SHP77 treated with DMSO at 0.1 percent for 48 hours (cell line): ENCODE measurements at places on chromosomes 3 and 15.

DNA sequence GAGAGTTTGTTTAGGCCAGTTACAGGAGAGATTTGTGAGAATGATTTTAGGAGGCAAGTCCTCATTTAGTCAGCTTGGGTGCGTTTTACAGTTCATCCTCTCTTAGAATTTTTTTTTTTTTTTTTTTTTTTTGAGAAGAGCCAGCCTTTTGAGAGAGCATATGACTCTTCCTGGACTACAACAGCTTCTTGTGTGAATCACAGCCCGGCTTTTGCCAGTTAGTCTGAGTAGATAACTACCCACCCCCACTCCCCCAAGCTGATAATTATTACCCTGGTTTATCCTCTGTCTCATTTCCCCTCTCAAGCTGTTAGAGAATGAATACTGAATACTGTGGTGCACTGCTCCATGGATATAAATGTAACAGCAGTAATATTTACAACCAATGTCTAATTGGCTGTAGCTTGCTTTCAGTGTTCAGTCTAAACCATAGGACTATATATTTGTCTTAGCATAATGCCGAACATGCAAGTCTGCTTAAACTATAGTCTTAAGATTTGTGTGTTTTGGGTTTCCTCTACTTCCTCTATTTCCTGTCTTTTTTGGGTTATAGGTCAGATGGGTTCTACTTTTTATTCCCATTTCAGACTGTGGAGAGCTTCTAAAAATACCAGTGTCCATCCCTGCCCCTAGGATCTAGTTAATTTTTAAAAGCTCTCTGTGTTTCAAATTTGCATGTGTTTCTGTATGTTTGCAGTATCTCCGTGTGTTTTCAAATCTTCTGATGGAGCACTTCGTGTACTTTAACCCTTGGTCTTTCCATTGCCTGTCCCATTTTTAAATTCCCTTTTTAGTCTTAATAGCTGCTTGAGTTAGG, 8.0 kb downstream of the CHD2 start:
- no peak for DNase-seq

GRCh38 chr3:65729973-65730372, 308.7 kb downstream of the MAGI1 start:
- no peak for DNase-seq

DNA sequence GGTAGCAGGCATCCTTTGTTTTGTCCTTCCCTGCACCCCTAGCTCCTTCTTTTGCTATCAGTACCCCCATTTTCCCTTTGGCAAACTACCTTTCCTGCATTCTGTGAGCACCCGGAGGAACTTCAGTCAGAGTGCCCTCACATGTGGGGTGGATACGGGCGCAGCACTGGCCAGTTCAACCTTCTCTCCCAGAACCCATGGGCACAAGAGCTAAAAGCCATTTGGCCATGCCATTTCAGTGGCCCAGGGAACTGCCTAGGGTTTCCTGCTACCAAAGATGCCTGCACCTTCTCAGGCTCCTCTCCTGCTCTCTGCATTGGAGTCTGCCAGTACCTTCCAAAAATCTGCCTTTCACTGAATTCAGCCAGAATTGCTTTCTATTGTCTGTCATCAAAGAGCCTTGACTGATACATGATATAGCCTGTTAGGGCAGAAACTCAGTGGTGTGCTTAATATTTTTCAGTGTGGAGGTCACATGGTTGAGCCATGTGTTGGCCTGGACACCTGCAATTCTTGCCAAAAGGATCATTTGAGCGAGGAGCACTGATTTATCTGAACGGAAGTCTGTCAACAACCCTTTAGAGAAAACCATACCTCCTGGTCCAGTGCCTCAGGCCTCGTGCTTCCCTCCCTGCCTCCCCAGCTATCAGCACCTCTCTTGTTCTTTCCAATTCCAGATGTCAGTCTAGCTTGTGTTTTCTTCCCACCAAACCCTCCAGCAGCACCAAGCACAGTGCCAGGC, 27.0 kb upstream of the HHATL start:
- no peak for DNase-seq

DNA sequence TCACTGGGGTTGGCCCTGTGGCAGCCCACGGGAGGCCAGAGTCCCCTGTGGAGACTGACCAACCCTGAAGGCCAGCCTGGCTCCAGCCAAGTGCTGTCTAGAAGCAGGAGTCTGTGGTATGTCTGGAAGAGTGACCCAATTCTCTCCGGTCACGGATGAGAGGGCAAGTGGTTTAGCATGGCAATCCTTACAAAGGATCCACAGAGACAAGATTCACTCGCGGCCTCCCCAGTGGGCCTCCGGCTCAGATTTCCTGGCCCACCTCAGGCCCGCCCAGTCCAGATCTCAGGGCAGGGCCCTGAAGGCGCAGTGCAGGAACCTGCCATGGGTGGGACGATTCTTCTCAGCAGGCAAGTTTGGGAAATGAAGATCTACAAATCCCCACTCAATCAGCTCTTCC, 5.0 kb upstream of the BCL2L10 start:
- DNase-seq: no peak

DNA sequence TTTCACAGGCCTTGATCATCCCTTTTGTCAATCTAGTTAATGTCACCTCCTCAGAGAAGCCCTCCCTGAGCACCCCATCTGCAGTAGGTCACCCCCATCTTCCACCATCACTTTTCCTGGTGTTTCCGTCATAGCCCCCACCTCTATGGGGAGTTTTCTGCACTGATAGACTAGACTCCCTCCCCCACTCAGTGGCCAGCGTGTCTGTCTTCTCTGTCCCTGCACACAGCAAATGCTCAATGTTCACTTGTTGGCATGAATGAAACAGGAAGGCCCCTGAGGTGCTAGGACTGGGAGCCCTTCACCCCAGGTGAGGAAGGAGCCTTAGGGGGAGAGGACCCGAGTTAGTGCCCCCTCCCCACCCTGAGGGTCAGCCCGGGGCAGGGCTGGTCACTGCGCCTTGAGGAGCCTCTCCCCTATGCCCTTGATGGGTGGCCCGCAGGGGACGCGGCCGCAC, 15.8 kb upstream of the FANCD2 start:
- no peak for DNase-seq

- DNase-seq: no peak
Observed at GRCh38 chr3:13507247-13507569, 27.1 kb downstream of the HDAC11 start.

DNA sequence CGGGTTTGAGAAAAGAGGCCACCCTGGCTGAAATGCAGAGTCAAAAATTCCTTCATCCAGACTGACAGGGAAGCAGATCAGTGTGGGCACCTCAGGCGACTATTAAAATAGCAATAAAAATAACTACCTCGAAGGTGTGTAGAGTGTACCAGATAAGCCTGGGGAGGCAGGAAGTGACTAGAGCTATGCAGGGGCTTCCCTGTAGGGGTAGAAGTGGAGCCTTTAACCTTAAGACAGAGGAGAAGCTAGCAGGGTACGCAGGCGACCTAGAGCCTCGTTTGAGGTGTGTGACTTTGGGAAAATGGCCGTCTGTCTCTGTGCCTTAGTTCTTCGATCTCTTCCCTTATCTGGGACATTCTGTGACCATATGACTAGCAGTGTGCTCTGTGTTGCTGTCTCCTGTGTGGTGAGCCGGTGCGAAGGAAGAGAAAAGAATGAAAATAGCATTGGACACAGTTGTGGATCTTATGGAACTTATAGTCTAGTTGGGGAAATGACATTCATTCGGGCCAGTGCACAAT, 17.6 kb downstream of the BHLHE40 start:
- no peak for DNase-seq

DNA sequence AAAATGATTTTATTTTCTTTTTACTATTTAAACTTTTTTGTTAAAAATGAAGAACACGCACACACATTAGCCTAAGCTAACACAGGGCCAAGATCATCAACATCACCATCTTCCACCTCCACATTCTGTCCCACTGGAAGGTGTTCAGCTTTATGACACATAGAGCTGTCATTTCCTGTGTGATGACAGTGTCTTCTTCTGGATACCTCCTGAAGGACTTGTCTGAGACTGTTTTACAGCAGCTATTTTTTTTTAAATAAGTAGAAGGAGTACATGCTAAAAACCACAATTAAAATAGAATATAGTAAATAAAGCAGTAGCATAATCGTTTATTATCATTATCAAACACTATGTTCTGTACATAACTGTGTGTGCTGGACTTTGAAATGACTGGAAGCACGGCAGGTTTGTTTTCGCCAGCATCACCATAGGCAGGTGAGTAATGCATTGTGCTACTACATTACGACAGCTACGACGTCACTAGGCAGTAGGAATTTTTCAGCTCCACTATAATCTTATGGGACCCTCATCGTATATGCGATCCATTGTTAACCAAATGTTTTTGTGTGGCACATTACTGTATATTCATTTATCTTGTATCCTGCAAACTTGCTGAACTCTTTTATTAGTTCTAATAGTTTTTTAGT, 72.8 kb downstream of the KLF15 start:
- no peak for DNase-seq

DNA sequence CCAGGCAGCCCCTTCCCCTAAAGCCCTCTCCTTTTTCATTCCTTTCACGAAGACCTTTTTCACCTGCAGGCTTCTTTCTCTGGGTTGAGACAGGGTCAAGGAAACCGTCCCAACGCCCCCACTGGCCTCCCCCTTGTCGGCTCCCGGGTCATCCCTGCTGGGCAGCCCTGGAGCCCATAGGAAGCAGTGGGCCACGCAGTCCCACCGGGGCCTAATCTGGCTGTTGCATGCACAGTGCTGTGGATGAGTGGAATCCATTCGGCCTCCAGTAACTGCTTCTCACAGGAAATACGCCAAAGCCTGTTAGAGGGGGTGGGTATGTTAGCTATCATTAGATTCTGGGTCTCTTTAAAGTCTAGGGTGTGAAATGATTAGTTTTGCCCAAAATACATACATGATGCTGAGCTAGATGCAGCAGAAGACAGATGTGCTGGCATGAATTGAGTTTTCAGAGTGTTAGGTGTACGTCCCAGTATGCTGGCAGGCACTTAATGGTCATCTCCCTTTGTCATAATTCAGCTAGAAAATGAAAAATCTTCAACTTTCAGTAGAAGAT, 16.6 kb downstream of the LYSMD4 start:
- DNase-seq: no peak

DNA sequence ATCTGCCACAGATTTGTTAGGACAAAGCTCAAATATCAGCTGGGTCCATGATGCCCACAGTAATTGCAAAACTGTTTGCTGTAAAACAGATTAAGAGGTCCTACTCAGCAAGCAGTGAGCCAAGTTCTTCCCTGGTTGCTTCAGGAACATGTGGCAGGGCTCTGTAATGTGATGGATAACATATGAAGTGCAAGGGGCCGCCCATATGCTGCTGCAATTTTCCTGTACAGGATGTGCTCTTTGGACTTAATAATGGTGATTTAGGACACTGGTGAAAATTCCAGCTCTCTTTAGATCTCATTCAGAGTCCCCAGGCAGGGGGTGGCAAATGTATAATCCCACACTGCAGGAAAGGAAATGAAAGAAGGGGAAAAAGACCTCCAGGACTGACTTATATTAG, 289.4 kb downstream of the LSAMP start:
- no peak for DNase-seq

GRCh38 chr3:101942356-101942755, 93.0 kb downstream of the NFKBIZ start:
- no peak for DNase-seq
